D721Med (cell line): ENCODE measurements at places on chromosomes 12 and 14.

DNA sequence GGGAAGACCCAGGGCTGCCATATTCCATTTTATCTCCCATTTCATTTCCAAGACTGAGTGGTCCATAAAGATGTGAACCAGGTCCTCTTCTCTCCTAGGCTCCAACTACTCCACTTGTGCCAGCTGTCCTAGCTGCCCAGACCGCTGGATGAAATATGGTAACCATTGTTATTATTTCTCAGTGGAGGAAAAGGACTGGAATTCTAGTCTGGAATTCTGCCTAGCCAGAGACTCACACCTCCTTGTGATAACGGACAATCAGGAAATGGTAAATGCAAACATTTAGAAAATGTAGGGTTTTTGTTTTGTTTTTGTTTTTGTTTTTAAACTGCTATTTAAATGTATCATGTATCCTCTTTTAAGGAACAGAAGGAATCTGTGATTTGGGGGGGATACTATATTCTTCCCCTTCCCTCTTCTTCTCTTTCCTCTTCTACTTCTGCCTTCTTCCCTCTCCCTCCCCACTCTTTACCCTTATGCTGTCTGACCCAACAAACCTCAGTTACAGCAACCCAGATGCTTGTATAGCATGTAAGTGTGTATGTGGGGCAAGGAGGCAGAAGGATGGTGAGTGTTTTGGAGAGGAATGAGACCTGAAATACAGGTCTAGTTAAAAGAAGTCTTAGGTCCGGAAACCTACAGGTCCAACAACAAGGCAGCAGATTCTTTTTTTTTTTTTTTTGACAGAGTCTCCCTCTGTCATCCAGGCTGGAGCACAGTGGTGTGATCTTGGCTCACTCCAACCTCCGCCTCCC lies 5.9 kb downstream of the KLRG1 start:
- DNase-seq = no peak

GRCh38 chr14:77086951-77087350 lies 11.1 kb upstream of the CIPC start:
- DNase-seq = no peak

DNA sequence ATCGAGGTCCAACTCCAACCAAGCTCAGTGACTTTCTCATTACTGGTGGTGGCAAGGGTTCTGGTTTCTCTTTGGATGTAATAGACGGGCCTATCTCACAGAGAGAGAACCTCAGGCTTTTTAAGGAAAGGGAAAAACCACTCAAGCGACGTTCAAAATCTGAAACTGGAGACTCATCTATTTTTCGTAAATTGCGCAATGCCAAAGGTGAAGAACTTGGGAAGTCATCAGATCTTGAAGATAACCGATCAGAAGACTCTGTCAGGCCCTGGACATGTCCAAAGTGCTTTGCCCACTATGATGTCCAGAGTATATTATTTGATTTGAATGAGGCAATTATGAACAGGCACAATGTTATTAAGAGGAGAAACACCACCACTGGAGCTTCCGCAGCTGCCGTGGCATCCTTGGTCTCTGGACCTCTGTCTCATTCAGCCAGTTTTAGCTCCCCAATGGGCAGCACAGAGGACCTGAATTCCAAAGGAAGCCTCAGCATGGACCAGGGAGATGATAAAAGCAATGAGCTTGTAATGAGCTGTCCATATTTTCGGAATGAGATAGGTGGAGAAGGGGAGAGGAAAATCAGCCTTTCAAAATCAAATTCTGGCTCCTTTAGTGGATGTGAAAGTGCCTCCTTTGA lies 343.5 kb upstream of the RGS6 start:
- DNase-seq = no peak

GRCh38 chr12:69985656-69986055 lies 160.6 kb downstream of the MYRFL start:
- no peak for DNase-seq

- no peak for DNase-seq
Measured at GRCh38 chr14:68384881-68385280, 408.0 kb downstream of the ZFP36L1 start.

GRCh38 chr14:29548948-29549370 lies 378.7 kb downstream of the PRKD1 start:
- DNase-seq = peak; percentile 16

DNA sequence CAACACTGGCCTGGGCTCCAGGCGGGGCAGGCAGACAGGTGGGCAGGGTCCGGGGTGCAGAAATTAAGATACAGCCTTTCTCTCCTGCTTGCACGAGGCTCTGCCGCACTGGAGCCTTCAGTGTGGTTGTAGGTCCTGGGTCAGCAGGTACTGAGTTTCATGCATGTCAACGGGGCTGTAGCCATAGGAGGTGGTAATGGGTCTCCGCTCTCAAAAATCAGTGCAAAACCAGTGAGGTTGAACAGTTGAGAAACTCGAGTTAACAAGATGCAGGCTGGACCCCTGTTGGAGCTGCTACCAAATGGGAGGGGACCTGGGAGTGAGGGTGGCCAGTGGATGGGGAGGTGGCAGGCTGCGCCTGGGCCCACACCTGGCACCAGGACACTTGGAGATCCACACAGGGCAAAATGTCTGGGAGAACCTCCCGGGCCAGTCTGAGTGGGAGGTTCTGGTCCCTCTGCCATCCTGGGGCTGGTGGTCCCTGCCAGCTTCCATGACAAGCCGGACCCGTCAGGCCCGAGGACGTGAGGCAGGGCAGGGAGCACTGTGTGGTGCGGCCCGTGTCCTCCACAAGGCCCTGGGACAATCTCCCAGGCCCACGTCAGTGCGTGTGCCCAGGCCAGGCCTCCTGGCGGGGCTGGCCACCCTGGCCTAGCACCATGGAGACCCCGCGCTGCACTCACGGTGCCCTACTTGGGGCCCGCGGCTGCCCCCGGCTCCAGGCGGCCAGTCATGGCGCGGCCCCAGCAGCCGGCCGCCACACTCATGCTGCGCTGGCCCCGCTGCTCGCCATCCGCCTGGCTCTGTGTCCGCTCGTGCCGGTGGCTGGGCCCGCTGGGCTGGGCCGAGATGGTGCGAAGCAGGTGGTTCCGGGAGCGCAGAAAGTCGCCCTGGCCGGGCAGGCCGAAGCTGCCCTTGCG lies 5.1 kb downstream of the ARL6IP4 start:
- no peak for DNase-seq

DNA sequence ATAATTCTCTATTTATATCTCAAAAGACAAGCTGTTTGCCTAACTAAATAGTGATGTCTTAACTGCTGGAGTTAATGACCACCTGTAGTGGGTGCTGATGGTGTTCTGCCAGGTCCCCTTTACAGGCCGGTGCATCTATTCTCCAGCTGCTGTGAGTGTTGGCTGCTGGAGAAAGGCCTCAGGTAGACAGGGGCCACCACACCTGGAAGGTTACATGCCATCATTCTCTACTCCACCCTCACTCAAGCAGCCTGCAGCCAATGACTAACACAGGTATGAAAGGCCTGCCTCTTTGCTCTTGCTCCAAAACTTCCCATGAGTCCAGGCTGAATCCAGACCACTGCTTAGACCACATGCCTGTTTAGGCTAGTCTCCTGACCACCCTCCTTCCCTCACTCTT lies 73.9 kb downstream of the RPS6KA5 start:
- DNase-seq = no peak

DNA sequence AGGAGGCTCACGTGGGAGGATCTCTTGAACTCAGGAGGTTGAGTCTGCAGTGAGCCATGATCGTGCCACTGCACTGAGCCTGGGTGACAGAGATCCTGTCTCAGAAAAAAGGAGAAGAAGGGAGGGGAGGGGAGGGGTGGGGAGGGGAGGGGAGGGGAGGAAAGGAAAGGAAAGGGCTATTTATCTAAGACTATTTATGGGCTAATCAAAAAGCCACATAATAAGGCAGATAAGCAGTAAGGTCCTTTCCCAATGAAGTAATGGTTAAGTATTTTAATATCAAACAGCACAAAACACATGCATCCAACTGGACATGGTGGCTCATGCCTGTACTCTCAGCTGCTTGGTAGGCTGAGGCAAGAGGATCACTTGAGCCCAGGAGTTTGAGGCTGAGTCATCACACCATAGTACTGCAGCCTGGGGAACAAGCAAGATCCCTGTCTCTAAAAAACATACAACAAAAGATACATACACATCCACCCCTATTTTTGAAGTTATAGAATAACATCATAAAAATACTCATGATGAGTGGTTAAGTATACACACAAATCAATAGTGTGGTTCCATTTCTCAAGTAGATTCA lies 9.7 kb downstream of the PAWR start:
- DNase-seq = no peak

DNA sequence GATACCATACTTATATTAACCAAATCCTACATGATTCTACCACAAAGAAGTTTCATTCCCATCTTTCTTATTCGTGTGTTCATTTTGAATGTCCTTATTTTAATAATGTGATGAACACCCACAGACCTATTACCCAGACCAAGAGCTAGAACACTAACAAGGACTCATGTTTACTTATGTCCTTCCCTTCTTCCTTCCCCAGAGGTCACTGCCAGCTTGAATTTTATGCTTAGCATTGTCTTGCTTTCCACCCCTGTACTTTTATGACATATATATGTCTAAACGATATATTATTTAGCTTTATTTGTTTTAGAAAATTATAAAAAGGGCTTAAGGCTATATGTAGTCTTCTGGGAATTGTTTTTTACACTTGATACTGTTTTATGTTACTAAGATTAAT lies 238.6 kb downstream of the LRIG3 start:
- no peak for DNase-seq

DNA sequence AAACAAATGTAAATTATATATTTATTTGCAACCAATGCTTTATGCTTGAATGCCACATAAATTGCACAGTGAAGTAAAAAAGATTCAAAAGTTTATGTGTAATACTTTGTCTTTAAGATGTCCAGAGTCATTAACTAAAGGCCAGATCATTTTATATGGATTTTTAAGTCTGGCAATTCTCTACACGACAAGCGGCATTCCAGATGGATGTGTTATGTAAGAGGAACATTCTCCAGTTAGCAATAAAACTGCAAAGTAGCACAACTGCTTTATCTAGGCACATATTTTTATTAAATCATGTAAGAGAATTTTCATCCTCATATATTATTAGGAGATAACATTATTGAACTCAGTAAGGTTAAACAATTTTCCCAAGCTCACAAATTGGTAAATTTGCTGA lies 1717.7 kb upstream of the SEL1L start:
- no peak for DNase-seq

GRCh38 chr12:49548822-49549648 lies 10.2 kb downstream of the KCNH3 start:
- DNase-seq = no peak

DNA sequence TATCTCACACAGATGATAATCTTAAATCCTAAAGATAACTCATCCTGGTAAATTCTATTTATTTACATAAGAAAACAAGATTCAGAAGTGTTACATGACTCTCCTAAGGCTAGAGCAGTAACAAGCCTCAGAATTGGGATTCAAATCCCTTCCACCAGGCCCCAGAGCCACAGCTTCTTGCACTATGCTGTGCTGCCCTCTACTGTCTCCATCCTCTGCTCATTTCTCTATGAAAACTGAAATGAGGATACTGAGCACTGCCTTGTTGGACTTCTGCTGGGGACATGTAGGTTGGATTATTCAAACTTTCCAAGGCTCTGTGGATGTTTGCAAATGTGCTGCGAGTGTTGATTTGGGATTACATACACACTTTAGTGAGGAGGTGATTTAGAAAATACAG lies 23.5 kb upstream of the C12orf50 start:
- no peak for DNase-seq

GRCh38 chr14:100321473-100322137 lies 1.5 kb upstream of the SLC25A47 start:
- no peak for DNase-seq

DNA sequence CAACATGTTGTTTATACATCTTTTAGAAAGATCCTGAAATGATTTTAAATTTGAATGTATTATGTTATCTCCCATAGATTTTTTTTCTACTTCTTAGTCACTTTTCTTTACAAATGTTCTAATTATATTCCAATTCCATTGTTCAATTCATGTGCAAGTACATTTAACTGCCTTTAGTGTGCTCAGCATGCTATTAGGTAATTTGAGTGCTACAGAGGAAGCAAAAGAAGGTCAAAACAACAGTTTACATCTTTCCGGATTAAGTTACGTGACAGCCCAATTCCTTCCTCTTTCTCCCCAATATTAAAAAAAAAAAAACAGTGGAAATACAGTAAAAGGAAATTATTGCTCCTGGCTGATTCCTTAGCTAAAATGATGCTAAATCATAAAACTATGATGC lies 98.3 kb downstream of the RTN1 start:
- DNase-seq = no peak

GRCh38 chr12:51048661-51049251 lies 629 bp downstream of the LETMD1 start:
- no peak for DNase-seq

DNA sequence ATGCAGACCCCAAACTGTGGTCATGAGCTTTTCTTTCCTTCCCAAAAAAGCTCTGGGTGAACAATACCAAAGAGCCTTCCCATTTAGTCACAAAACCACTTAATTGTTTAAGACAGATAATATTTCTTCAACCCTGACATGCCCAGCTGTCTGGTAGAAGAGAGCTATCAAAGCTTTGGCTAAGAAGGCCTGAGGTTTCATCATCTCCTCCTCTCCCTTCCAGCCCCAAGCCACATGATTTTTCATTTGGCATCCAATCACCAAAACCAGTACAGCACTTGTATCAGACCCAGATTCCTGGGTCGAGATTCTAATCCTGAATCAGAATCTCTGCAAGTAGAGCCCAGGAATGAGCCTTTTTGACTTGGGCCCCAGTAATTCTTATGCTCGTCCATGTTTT lies 199.6 kb upstream of the TMEM260 start:
- no peak for DNase-seq

GRCh38 chr12:104131609-104132008 lies 6.4 kb downstream of the NFYB start:
- DNase-seq = no peak

GRCh38 chr14:53619691-53620231 lies 336.9 kb downstream of the BMP4 start:
- no peak for DNase-seq

GRCh38 chr12:18135086-18135485 lies 45.1 kb upstream of the RERGL start:
- no peak for DNase-seq

- no peak for DNase-seq
Measured at GRCh38 chr14:69323266-69323998, 63.5 kb downstream of the GALNT16 start.

GRCh38 chr12:109455706-109456105 lies 21.4 kb downstream of the KCTD10 start:
- DNase-seq = no peak

GRCh38 chr12:66188584-66189485 lies at the start of gene IRAK3:
Gene IRAK3 (plus strand): TSS chr12:66189214. CDS start chr12:66189300, 86 bp downstream.
- no peak for DNase-seq

- DNase-seq = no peak
Measured at GRCh38 chr12:131923260-131923659, 5.8 kb upstream of the PUS1 start.

DNA sequence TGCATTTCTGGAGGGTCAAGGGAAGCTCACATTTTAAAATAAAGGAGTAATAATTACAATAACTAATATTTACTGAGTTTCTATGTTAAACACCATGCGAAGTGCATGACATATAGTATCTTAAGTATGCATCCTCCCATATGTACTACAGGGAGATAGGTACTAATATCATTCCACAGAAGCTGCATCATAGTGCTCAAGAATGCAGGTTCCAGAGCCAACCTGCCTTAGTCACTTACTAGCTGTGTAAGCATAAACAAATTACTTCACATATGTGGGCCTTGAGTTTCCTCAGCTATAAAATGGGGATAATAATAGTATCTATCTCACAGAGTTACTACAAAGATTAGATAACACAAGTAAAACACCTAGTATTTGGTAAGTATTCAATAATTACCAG lies 18.3 kb downstream of the ARMH4 start:
- DNase-seq = no peak
